ENCODE measurements at places on chromosomes 7 and 10.
A peak's percentile ranks its signal among the peaks of the same experiment; 100 is the strongest.

- no peak overlapping the region for H3K4me3 ChIP-seq
- DNase-seq, result no peak
- no peaks in the 10 kb centered on the region for H3K36me3 ChIP-seq
- H3K27me3 ChIP-seq, result no peaks in the 10 kb centered on the region
Measured at GRCh38 chr10:84542522-84543490, 214.4 kb downstream of the CCSER2 start.

DNA sequence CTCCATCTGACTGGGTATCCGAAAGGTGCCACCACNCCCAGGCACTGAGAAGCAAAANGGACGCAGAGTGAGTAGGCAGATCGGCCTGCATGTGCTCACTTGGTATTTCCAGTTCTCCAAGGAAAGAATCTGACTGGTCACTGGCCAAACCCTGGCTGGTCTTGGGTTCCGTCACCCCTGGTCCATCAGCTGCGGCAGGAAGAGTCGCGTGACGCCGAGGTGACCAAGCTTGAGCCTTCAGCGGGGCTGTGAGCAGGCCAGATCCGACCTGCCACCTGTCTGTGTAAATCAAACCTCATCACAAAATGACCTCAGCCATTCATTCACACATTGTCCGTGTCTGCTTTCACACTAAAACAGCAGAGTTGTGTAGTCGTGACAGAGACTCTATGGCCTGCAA, 28.8 kb upstream of the CHST15 start:
- DNase-seq, result no peak
- no peaks in the 10 kb centered on the region for H3K36me3 ChIP-seq
- no peaks in the 10 kb centered on the region for H3K27me3 ChIP-seq
- no peak overlapping the region for H3K4me3 ChIP-seq

GRCh38 chr7:131302876-131303707, 24.6 kb upstream of the MKLN1 start:
- H3K4me3 ChIP-seq, result no peak overlapping the region
- H3K27ac ChIP-seq, result no peak overlapping the region
- DNase-seq, result peak; percentile 25
- no peaks in the 10 kb centered on the region for H3K36me3 ChIP-seq
- H3K27me3 ChIP-seq, result no peaks in the 10 kb centered on the region

- no peak overlapping the region for H3K27ac ChIP-seq
- no peaks in the 10 kb centered on the region for H3K27me3 ChIP-seq
- no peak for DNase-seq
- H3K36me3 ChIP-seq, result no peaks in the 10 kb centered on the region
- H3K4me1 ChIP-seq, result peaks cover 15% of the 10 kb centered on the region
Measured at GRCh38 chr10:59082249-59082648, 94.2 kb upstream of the PHYHIPL start.

DNA sequence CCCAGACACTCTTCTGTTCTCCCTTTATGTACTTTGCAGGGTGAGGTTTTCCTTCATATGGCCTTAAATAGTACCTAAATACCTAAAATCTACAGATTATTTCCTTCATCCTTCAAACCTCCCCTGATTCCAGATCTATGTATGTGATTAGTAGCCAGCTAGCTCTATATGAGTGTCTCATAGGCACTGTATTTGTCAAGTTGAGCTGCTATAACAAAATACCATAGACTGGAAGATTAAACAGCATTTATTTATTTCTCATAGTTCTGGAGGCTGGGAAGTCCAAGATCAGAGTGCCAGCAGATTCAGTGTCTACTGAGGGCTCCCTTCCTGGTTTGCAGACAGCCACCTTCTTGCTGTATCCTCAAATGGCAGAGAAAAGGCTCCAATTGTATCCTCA, 60.6 kb upstream of the MSRB2 start:
- no peak overlapping the region for H3K27ac ChIP-seq
- no peak overlapping the region for H3K4me3 ChIP-seq
- no peak for DNase-seq
- no peaks in the 10 kb centered on the region for H3K27me3 ChIP-seq

DNA sequence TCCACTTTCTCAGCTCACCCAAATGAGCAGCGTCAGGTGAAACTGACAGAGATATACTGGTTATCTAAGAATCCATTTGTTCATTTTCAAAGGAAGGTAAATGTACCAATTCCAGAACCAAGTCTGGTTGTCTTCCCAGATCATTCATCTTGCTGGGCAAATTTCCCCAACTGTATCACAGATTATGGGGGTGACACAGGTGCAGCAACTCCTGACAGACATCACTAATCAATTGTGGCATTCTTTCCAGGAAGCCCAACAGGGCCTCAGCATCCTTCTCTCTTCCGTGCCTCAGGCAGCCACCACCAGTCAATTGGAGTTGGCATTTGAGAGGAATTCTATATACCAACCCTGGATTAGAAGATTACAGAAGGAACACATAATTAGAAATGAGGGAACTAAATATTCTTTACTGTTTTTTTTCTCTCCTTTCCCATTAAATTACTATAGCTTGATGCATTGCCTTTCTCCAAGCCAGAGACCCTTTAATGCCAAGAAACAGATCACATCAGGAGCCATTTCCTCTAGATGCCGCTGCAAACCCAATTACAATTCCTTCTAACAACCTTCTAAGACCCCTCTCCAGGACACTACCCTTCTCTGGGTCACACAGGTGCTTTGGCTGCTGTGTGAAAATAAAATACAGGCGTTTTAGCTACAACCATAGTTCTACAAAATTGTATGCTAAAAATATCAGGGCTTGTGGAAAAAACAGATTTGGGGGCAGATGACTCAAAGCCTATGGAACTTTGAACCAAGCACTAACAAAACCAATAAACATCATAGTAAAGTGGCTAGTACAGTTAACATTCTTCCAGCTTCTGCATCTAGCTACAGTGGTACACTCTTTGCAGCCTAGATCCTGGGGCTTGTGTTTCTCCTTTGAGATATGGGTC, 291.6 kb downstream of the RNLS start:
- H3K27ac ChIP-seq, result no peak overlapping the region
- H3K4me1 ChIP-seq, result peaks cover under 1% of the 10 kb centered on the region
- peak; percentile 24 for DNase-seq

GRCh38 chr10:43066481-43066880, 10.4 kb upstream of the RET start:
- no peaks in the 10 kb centered on the region for H3K27me3 ChIP-seq
- DNase-seq, result no peak
- no peak overlapping the region for H3K4me3 ChIP-seq
- no peaks in the 10 kb centered on the region for H3K4me1 ChIP-seq
- H3K27ac ChIP-seq, result no peak overlapping the region

Measured in neural progenitor cell (in vitro differentiated cells).